Neural crest cell (in vitro differentiated cells): ENCODE measurements at places on chromosomes 1 and 21.

DNA sequence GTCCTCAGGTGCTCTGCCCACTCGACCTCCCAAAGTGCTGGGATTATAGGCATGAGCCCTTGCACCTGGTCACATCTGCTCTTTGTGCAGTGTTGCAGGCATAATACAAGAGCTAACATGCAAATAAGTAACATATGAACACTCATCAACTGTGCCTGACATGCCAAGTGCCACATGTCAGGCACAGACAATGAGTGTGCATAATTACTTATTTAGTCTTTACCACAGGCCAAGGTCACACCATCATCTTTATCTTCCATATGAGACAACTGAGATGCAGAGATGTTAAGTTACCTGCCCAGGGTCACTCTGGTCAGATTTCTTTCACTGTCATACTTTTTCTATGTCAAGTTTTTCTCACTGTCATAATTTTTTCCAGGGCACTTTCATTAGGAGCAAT lies 126.1 kb downstream of the PPIAL4G start:
- DNase-seq, result no peak

GRCh38 chr1:67436511-67437055 lies 6.4 kb upstream of the SERBP1 start:
- DNase-seq, result no peak

DNA sequence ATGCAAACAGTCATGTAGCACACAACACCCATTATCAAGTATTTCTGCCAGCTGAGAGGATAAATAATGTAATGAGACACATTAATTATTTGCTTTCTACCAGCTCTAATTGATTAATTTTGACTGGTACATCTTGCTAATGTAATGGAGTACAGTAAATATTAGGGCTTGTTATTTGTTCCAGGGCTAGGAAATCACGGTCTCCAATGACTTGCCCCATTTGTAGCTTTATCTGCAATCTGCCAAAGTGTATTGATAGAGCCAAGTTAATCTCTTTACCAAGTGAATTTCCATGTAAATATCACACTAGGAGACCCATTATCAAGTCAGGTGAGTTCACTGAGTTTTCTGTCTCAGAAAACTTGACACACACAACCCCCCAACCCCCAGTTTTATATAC lies 55.1 kb downstream of the RGS13 start:
- DNase-seq, result no peak

DNA sequence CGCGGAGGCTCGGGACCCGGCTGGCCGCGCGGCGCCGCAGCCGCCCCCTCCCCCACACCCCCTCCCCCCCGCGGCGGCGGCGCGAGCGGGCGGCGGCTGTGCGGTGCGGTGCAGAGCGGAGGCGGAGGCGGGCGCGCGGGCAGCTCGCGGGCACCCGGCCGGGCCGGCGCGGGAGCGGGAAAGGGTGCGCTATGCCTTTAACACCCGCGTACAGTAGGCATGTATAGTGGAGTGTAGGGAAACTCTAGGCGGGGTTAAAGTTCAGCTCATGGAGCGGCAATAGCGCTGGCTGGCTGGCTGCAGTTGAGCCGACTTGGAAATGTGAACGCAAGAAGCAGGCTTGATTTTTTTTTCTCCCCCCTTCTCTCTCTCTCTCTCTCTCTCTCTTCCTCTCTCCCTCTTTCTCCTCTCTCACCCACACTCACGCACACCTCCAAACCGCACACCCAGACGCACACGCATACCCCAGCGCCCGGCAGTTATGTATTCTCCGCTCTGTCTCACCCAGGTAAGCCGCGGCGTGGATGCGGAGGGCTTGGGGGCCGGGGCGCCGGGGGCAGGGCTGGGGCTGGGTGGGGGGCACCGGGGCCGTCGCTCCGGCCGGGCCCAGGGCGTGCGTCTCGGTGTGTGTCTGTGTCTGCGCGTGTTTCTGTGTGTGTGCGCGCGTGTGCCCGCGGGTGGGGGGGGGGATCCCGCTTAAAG lies at the start of gene NFIA:
NFIA (plus strand) TSS at position 251 of the 702 bp plus-strand sequence.
- peak; percentile 26 for DNase-seq

DNA sequence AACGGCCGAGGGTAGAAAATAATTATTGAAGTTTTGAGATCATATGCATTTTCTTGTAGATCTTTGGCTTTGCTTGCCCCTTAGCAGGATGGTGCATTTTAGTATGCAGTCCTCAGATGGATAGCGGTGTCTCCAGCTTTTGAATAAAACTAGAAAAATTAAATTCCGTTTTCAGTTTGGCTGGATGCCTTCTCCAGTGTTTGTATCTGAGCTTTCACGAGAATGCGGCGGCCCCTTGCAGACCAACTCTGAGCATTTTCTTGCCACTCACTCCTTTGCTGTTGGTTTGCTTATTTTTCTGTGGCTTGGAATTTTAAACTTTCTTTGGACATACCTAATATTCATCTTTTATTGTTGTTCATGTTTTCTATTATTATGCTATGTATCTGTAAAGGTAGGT lies 192.6 kb downstream of the NFIA start:
- DNase-seq, result no peak

GRCh38 chr1:3795453-3796214 lies 664 bp downstream of the LRRC47 start:
- DNase-seq, result no peak

DNA sequence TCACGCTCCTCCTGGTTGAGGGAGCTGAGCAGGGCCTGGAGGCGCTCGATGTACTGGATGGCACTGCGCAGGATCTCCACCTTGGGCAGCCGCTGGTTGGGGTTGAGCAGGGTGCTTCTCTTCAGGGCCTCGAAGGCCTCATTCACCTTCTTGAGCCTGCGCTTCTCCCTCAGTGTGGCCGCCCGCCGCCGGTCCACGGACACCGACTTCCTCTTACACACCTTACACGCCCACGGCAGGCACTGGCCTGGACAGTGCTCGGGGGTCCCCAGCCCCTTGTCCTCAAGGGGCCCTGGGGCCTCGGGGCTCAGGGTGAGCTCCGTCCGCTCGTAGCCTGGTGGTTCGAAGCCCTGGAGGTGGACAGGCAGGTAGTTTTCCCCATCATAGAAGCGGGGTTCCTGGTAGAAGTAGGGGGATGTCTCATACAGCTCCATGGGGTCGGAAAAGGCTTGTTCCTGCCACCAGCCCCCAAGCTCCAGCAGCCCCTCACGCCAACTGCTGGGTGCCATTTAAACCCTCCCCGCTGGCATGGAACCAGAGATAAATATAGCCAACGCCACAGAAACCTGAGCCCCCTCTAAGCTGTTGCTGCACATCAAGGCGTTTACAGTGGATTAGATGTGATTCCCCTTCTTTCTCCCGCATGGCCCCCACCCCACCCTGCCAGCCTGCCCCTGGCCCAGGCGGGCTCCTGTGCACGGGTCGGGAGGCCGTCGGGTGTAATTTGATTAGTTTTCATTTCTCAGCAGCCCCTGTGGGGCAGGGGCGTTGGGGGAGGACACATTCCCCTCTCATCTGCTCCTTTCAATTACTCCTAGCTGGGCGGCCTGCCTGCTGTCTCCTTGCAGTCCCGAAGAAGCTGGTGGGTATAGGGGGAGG lies at the start of gene MYOG:
MYOG (minus strand) TSS at position 485 of the 879 bp plus-strand sequence; CDS start at position 434, 51 bp downstream.
- DNase-seq, result no peak

GRCh38 chr1:104953555-104953954 lies 1203.9 kb downstream of the AMY1C start:
- no peak for DNase-seq

DNA sequence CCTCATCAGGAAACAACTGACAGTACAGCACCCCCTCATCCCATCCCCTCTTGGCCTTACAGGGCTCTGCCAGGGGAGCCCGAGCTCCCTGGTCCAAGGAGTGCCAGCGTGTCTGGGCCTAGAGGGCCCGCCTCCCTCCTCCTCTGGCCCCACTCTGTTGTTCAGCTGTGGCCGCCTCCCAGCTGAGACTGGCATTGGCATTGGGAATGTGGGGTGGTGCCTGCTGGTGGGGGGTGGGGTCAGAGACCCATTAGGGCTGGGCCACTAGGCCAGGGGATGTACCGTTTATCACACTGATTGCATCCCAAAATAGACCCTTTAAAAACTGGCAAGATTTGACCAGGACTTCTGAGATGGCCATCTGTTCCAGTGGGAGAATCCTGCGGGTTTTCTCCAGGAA lies 1.4 kb downstream of the LDLRAP1 start:
- no peak for DNase-seq

- no peak for DNase-seq
Observed at GRCh38 chr1:64948216-64948615, 18.1 kb downstream of the JAK1 start.

DNA sequence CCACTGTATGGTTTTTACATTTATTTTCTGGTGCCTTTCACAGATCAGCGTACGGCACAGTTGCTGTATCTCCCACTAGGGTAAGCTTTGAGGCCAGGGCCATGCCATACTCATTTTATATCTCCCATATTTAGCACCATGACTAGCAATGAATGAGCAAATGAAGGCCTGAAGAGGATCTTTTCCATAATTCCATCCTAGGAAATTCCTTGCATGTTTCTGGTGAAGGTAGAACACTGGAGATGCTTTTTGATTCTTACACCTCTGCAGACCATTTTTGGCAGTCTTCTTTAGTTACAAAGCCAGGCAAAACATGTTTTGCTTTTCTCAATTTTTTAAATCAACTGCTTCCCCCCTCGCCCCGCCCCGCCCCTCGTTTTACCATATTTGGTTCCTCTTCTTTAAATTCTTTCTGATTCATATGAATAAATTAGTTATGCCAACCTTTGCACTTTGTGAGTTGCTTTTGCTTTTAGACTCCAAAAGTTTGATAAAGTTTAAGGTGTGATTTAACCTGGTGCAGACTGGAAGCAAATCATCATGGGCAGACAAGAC lies 78.9 kb upstream of the AK4 start:
- DNase-seq, result no peak

- no peak for DNase-seq
Observed at GRCh38 chr1:33182896-33183295, 1.1 kb upstream of the TRIM62 start.

DNA sequence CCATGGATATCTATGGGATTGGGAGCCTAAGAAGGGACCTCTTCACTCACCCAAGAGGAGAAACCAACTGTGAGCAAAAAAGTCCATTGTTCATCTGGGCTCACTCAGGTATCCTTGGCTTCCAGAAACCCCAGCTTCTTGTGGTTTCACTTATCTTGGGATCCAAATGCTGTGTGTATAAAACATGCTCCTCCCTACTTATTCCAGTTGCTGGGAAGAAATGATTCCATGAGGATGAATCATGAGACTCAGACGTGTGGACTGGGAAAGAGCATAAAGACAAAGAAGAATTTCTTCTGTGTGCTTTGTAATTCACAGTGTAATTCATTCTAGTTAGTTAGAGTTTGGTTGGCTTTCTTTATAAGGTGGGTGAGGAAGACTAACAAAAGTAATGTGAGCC lies 283.7 kb downstream of the ZNF648 start:
- no peak for DNase-seq

DNA sequence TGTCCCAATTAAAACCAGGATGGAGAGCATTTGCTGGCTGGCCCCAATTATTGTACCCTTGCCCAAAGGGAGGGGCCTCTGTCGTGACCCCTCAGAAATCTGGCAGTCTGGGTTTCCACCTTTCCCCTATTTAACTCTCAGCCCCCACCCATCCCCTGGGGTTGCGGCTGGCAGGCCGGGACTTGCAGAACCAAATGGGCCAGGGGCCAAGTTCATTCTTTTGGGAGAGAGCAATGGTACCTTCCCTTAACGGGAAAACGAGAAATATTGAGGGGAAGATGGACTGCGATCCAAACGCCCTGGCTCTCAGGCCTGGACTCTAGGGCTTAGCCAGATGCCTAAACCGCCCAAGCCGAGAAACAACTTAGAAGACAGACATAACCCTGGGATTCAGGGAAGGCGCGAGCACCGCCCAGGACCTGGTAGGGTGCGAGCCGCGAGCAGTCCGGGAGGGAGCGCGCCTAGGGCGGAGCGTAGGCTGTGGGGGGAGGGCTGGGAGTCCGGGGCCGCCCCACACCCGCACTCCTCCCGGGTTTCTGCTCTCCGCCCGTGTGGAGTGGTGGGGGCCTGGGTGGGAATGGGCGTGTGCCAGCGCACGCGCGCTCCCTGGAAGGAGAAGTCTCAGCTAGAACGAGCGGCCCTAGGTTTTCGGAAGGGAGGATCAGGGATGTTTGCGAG lies at the start of gene SLC27A3:
SLC27A3 (plus strand) TSS at position 628 of the 678 bp plus-strand sequence. CDS start 91 bp downstream, outside the sequence.
- DNase-seq, result no peak

- DNase-seq, result no peak
Observed at GRCh38 chr1:212792396-212792908, 758 bp downstream of the TATDN3 start.

DNA sequence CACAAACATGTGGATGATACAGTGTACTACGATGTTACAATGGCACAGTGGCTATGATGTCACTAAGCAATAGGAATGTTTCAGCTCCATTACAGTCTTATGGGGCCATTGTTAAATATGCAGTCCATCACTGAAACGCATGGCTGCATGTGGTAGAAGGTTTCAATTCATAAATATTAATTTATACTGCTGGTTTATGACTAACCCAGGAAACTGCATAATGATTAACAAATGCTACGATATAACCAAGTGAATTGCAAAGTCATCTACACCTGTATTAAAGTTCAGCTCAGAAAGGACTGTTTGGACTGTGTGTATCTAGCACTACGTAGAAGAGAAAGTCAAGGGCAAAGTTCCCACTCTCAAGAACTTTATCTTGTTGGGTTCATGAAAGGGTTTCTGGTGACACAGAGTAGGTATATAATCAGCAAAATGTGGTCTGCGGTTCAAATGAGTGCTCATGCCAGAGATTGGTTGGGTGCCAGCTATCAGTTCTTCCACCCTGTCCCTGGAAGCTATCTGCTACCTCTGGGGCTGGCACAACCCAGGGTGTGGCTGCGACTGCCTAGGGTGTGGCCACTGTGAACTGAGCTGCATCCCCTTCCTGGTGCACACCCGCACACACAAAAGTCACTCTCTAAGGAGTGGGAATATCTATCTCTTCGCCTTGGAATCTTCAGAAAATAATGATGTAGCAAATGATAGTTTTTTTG lies 14.8 kb downstream of the MGST3 start:
- DNase-seq, result no peak

GRCh38 chr1:44591381-44591780 lies 82.9 kb downstream of the TMEM53 start:
- DNase-seq, result no peak

DNA sequence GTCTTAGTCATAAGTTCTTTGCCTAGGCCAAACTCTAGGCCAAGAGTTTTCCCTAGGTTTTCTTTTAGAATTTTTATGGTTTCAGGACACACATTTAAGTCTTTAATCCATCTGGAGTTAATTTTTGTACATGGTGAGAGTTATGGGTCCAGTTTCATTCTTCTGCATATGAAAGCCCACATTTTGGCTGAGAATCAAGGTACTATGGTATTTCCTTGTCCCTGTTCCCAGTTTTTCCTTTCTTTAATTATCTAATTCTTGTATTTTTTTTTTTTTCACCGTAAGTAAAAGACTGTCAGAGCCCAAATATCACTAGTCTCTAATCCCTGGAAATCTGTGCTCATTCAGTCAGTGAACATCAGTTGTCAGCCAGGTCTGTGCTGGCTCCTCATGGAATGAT lies 105.4 kb downstream of the MAP3K21 start:
- DNase-seq, result no peak
